Kidney tubule cell (primary cell): ENCODE measurements at places on chromosomes 3 and 15.
A peak's percentile ranks its signal among the peaks of the same experiment; 100 is the strongest.

DNA sequence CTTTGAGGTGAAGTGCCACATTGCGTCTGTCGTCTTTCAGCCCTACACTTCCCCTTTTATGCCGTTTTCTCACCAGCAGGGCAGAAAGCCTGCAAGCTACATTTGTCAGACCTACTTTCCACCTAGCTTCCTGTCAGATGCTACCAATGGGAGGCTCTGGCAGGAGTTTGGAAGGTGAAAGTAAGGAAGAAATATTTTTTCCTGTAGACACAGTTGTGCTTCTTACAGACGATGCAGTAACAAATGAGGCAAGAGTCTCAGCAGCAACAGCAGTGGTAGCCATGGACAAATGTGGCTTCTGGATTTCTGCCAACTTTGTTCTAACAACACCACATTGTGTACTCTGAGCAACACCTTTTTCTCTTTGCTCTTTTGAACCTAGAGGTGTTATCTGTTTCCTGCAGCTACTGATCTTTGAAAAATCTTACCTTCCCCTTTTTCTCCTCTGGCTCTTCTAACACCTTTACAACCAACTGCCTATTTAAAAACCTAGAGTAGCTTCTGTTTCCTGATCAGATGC lies 70.6 kb upstream of the STT3B start:
- DNase-seq = peak; percentile 25

DNA sequence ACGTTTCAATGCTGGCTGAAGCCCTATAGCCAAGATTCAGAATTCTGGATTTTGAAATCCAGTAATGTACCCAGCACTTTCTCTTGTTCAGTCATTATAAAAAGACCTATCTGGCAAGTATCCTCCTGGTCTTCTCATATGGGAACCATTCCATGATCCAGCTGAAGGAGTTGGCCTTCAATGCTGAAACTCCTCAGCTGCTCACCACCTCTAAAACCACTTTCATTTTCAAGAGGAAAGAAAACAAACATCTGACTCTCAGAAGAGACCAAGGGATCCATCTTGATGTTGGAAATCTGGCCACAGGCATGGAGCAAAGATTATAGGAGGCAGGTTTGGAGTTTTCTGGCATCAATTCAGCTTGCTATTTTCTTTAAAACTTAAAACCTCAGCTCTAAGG lies 235.4 kb downstream of the FMN1 start:
- no peak for DNase-seq

DNA sequence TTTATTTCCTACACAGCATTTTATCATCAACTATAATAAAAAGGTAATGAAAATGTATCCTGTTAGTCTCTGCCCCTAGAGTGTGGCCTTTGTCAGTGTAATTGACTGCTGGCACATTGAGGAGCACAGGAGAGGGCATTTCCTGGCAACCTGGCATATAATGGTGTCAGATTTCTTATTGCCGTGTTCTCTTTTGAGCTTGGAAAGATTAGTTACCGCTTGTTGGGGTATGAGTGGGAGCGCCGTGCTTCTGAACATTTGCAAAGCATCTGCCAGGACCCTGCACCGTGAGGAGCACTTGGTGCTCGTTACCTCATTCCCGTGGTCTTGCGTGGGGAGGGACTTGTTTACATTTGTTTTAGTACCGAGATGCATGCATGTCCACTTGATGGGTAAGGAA lies 124.4 kb downstream of the PTPRG start:
- DNase-seq = no peak

DNA sequence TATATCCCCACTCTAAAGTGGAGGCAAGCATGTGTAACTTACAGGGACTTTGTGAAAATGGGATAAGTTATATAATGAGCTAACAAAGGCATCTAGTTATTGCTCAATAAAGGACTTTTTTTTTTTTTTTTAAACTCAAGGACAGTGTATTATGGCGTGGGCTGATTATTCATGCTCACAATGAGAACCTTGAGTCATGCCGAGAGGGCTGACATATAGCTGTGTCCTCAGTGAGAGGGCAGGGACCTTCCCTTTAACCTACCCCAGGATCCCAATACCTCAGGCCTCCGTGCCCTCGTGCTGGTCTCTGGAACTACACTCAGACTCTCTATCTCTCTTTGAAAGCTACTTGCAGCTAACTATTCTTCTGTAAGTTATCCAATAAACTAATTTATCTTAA lies 319.9 kb upstream of the ICE2 start:
- DNase-seq = peak; percentile 62

DNA sequence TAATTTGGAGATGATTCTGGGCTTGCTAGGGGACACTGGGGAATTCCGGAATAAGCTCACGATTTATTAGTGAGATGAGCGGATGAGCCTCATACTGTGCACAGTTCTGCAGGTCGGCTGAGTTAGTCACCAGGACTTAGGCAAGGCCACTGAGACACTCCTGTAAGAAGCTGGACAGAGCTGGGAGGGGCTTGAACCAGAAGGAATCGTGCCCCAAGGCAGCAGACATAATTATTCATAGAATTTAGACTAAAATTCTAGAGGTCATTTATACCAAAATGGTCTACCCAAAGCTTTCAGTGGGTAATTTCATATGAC lies 121.4 kb downstream of the VGLL4 start:
- peak; percentile 39 for DNase-seq

DNA sequence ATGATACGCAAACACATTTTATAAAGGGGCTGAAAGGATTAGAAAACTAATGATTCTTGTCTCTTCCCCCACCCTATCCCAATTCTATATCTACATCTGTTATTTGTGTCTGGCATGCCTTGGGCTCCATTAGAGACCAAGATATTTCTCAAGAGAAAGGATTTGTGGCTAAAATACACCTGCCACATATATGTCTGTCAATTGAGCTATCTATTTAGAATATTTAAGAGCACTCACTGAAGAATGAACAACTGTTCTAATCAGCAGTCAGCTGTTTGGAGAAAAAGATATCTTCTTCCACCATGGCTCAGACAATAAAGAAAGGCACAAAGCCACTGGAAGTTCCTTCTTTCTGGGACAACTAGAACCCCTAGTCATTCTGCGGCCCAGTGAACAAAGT lies 61.7 kb upstream of the LRRN1 start:
- no peak for DNase-seq
